ENCODE measurements at places on chromosomes 5 and 9.

DNA sequence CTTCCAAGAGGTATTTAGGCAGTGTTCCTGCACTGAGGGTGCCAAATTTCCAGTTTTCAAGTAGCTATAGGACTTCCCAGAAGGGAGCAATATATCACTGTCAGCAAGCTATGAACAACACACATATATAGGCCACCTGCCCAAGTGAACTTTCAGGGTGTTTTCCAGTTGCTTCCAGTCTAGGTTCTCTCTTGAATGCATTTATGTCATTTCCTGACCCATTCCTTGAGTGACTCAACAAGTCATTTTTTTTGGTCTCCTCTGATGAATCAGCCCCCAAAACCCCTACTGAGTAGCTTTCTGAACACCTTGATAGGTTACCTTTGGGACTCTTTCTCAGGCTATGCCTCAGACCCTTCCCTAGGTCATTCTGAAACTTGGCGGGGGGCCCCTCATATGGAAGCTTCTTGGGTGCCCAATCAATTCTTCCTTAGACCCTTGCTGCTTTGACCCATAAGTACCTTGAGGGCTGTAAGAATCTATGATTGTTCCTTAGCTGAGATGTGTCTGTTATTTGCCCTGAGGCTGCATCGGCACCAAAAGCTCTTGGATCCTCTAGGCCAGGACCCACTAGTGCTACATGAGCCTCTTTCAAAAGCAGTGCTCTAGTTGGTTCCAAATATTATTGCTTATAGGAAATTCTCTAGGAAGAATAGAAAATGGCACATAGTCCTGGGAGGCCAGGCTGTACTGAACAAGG, 12.4 kb downstream of the DNAJB5 start:
- DNase-seq, result no peak

DNA sequence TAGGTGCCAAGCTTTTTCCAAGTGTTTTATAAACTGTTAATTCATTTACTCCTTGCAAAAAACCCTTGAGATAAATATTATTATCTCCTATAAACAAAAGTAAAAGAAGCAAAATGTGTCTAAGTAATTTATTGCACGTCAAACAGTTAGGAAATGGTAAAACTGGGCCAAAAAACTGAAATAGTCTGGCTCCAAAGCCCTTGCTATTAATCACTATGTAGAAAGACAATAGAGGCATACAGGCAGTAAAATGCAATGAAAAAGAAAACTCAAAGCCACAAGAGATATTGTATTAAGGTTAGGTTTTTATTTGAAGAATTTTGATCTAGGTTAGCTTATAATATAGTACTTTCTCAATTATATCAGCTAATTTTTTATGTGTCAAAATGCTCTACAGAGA, 457.7 kb downstream of the ANXA1 start:
- DNase-seq, result no peak

DNA sequence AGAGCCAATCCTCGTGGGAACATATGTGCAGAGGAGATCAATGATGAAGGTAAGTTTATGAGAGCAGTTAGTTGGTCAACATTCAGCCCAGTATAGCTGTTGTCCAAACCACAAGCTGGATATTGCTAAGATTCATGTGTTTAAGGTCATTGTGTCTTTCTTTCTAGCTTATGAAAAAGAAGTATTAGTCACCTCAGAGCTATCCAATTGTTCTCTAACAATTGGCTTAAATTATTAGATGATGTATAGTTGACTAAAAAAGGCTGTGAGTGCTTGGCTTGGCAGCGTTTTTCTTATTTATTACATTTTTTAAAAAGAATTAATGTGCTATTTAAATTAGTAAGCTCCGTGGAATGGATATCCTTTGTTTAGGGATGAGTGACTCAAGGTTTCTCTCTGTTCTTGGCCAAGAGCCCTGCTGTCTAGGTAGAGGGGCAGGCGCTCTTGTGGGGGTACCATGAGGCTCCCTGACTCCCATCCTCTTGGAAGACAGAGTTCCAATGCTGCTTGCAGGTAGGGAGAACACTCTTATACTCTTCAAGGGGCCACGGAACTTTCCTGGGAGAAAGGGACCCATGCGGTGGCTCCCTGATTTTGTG, 487.4 kb downstream of the IRX1 start:
- DNase-seq, result no peak

GRCh38 chr5:1661311-1661710, 137.6 kb upstream of the LPCAT1 start:
- DNase-seq, result no peak
